ENCODE measurements at places on chromosomes 16 and 17.

DNA sequence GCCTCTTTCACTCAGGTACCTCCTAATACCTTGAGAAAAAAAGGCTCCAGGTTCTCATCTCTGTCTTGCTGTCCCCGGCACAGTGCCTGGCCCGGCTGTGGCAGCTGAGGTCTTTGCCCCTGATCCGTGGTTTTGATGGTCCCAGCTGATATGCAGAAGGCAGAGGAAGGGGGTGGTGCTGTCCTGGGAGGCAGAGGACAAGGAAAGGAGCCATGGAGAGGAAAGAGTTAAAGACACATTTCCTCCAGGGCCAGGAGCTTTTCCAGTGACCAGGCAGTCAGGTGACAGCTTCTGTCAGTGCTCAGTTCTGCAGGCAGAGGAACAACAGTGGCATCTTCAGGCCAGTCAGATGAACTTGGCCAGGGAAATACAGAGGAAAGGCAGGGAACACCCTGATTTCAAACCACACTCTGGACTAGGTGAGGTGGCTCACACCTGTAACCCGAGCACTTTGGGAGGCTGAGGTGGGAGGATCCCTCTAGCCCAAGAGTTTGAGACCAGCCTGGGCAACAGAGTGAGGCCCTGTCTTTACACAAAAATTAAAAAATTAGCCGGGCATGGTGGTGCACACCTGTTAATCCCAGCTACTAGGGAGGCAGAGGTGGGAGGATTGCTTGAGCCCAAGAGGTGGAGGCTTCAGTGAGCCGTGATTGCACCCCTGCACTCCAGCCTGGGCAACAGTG lies 3.3 kb upstream of the COG1 start:
- peak; percentile 68 for DNase-seq

DNA sequence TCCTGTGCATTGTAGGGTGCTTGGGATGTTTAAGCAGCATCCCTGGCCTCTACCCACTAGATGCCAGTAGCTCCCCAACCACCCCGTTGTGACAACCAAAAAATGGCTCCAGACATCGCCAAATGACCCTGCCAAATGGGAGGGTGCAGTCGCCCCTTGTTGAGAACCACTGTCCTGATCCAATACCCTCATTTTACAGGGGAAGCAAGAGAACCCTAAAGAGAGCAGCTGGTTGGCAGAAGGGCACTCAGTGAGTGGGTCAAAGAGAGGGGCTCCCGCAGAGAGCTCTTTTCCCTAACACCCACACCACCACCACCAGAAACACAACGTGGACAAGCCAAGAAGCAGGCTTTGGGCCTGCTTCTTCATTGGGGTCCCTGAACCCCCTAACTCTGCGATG lies 18.4 kb downstream of the TEKT5 start:
- DNase-seq, result no peak

DNA sequence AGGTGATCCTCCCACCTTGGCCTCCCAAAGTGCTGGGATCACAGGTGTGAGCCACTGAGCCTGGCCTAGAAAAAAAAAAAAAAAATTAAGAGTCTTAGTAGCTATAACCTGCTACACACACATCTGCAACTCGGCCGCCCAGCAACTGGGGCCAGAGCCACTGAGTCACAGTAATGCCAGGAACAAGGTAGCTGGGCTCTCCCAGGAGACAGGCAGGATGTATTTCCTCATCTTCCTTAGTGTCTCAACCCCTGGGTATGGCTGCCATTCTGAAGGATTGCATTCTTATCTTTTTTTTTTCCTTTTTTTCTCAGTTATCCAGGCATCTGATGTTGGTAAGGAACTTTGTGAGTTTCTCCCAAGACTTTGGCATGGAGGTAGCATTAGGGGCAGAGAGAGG lies 7.1 kb upstream of the PSMD3 start:
- DNase-seq, result no peak

DNA sequence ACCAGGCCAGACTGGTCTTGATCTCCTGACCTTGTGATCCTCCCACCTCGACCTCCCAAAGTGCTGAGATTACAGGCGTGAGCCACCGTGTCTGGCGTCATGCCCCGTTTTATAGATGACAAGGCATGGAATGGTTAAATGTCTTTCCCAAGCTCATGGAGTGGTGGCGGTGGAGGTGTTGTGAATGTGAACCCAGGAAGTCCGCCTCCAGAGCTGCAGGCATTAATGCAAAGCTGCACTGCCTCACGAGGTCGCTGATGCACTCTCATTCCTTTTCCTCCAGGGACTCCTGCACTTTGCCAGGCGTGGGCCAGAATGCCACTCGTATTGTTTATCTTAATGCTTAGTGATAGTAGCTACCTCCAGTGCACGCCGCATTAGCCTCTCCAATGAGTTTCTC lies 149.6 kb downstream of the WWOX start:
- DNase-seq, result peak; percentile 61

DNA sequence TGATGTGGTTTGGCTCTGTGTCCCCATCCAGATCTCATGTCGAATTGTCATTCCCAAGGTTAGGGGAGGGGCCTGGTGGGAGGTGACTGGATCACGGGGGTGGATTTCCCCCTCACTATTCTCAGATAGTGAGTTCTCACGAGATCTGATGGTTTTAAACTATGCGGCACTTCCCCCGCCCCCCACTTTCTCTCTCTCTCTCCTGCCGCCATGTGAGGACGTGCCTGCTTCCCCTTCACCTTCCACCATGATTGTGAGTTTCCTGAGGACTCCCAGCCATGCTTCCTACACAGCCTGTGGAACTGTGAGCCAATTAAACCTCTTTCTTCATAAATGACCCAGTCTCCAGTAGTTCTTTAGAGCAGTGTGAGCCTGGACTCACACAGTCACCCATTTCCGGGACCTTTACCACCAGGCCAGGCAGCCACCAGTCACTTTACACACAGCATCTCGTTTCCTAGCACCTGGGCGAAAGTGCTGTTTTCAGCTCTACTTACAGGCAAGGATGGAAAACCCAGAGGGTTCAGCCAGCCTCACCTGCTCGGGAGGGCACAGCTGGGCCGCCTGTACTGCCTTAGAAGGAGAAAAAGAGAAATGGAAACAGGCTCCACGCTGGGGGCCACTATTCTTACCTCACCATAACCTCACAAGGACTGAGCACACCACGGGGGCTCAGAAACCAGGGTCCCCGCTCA lies 13.8 kb upstream of the ZC3H18 start:
- no peak for DNase-seq

DNA sequence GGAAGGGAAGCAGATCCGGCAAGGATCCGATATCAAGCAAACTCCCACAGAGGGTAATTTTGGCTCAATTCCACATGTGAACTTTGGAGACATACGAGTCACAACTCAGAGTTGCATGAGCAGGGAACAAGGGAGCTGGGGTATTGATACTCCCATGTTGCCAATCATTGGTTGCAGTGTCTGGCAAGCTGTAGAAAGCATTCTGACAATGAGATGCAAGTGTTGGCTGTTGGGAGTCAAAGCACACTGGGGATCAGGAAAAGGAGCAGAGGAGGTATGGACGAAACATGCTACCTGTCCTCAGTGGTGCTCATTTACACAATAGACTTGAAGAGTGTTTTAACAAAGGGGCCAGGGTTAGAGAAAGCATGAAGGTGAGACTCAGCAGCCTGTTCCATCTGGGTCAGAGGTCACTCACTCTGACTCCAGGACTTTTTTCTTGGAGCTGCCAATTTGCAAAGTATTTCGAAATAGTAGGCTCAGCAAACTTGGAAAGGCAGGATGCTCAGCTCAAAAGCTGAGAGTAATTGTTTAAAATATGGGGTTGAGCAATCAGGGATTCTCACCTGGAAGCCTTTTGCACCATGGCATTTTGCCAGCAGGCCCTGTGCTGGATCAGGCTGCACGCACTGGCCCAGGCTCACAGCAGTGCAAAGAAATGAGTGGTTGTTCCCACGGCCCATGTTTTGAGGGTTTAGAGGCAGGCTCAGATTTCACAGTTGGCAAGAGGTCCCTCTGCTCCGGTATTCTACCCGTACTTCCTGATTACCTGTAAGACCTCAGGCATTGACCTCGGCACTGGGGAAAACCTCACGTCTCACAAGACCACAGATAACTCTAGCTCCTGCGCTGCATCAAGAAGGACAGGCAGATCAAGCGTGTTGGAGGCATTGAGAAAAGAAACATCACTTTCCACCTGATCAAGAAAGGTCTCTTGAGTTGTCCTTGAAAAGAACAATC lies 17.6 kb upstream of the NKD1 start:
- DNase-seq, result no peak

- no peak for DNase-seq
These were observed 82.5 kb downstream of the RGS9 start for GRCh38 chr17:65219707-65220106.

- no peak for DNase-seq
These were observed 30.6 kb downstream of the CHD9 start for GRCh38 chr16:53085369-53085843.

DNA sequence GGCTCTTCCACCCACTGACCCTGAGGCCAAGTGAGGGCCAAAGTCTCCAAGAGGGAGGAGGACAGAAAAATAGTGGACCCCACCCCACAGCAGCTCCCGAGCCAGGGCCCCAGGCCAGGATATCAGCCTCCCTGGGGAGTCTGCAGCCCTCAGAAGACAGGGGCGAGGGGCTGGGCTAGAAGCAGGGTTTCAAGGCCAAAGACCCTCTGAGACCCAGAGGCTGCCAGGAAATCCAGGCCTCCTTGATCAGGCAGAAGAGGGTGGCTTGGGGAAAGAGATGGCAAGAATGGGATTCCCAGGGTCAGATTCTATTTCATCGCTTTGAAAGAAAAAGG lies 156.1 kb downstream of the ZNF423 start:
- DNase-seq, result no peak

DNA sequence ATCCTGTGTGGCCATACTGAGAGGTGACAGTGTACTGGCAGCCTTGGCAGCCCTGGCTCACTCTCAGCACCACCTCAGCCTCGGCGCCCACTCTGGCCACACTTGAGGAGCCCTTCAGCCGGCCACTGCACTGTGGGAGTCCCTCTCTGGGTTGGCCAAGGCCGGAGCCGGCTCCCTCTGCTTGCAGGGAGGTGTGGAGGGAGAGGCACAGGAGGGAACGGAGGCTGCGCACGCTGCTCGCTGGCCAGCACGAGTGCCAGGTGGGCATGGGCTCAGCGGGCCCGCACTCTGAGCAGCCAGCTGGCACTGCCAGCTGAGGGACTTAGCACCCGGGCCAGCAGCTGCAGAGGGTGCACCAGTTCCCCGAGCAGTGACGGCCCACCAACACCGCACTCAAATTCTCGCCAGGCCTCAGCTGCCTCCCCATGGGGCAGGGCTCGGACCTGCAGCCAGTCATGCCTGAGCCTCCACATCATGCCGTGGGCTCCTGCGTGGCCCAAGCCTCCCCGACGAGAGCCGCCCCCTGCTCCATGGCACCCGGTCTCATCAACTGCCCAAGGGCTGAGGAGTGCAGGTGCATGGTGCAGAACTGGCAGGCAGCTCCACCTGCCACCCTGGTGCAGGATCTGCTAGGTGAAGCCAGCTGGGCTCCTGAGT lies 184.4 kb upstream of the TOX3 start:
- DNase-seq, result no peak

DNA sequence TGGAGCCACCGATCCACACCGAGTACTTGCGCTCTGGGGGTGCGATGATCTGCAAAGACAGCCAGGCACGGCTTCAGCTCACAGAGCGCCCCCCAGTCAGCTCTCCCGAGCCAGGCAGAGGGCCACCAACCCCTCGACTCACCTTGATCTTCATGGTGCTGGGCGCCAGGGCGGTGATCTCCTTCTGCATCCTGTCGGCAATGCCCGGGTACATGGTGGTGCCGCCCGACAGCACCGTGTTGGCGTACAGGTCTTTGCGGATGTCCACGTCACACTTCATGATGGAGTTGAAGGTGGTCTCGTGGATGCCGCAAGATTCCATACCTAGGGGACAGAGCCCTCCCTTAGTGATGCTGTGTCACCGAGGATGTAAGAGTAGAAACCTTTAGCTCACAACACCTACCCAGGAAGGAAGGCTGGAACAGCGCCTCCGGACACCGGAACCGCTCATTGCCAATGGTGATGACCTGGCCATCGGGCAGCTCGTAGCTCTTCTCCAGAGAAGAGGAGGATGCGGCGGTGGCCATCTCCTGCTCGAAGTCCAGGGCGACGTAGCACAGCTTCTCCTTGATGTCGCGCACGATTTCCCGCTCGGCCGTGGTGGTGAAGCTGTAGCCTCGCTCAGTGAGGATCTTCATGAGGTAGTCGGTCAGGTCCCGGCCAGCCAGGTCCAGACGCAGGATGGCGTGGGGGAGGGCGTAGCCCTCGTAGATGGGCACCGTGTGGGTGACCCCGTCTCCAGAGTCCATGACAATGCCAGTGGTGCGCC lies 1.6 kb downstream of the ACTG1 start:
- no peak for DNase-seq

GRCh38 chr16:5615868-5616642 lies 518.5 kb upstream of the EEF2KMT start:
- peak; percentile 88 for DNase-seq

DNA sequence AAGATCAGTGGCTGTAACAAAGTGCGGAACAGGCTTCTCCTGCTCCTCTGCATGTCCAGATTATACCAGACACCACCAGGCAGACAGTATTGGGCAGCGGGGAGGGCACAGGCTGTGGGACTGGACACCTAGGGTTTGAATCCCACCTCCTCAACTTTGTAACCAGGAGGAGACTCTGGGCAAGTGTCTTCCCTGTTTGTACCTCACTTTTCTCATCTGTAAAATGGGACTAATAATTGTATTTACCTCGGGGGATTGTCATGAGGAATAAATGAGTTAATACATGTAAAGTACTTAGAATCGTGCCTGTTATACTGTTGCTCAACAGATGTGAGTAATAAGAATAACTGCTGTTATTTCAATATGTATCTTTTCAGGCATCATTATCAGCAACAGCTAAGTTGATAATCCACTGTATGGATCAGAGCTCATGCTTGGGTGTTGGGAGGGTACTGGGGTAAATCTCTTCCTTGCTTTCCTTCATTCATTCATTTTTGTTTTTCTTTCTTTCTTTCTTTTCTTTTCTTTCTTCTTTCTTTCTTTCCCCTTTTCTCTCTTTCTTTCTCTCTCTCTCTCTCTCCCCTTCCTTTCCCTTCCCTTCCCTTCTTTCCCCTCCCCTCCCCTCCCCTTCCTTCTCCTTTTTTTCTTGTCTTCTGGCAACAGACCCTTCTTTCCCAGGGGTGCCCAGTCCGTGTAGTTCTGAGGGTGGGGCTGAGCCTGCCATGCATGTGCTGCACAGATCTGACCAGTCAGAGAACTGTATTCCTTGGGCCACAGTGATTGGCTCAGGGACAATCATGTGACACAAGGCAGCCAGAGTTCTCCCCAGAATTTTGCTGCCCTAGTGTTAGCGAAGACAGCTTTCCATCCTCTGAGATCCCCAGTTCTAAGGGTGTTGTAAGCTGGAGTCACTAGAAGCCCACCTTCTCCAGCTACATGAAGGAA lies 25.3 kb upstream of the BRD7 start:
- no peak for DNase-seq

All from GM23338 (cell line).